ENCODE measurements at places on chromosomes 1 and 21.
A peak's percentile ranks its signal among the peaks of the same experiment; 100 is the strongest.

GRCh38 chr1:147225193-147225730, at the start of gene FMO5:
Gene FMO5 (minus strand): TSS chr1:147225339. CDS start chr1:147225029, 310 bp downstream.
- no peak for DNase-seq

- DNase-seq: no peak
Measured at GRCh38 chr1:36513676-36514473, 31.2 kb upstream of the CSF3R start.

DNA sequence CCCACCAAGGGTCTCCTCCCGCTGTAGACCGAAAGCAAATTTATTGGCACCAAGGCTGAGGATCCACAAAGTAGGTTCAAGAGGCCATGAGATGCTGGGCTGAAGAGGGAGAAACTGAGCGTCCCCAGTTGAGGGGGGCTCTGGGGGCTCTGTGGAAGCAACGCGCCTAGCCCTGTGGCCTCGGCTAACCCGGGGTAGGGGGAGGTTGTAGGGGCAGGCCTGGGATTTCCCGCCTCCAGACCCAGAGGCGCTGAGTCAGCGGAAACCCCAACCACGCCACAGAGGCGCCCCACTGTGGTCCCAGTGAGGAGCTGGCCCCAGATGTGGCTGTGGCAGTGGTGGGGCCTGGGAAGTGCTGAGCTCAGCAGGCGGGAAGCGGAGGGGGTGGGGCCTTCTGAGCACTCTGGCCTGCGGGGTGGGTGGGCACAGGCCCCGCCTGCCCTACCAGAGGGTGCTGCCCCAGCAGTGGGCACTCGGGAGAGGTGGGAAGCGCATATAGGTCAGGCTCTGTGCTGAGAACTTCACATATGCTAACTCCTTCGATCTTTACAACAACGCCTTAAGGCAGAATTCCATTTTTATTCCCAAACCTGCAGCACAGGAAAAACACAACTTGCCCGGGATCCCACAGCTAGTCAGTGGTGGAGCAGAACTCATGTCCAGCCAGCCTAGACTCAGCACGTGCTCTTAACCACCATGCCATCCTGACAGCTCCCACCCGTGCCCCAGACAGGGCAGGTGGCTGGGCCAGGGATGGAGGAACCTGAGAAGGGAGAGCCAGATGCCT, 1.5 kb upstream of the COL16A1 start:
- DNase-seq: peak; percentile 59

DNA sequence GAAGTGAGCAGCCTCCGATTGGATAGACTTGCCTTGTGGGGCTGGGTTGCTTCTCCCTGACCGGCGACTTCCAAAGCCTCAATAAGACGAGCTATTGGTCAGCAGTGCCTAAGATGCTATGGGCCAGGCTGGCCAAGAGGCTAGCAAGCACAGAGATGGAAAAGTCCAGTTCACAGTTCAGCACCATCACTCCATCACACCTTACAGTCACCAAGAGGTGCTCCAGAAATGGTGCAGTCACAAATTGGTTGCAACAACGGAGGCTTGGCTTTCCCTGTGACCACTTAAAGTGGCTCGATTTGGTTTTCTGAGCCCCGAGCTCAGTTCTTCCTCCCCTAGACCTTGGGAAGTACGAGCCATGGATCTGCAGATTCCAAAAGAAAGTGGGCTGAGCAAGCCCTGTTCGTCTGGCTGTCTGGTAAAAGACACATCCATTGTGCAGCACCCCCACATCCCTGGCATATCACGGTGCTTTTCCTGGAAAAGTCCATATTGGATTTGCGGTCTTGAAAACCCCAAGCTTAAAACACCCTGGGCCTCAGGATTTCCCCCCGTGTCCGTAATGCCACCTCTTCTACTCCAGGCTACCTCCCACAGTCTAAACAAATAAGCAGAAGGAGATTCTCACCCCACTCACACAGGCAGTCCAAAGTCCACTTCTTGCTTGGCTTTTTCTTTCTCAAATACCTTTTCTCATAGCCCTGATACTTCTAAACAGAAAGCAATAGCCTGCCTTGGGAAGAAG, 1.3 kb downstream of the SLAMF1 start:
- no peak for DNase-seq

DNA sequence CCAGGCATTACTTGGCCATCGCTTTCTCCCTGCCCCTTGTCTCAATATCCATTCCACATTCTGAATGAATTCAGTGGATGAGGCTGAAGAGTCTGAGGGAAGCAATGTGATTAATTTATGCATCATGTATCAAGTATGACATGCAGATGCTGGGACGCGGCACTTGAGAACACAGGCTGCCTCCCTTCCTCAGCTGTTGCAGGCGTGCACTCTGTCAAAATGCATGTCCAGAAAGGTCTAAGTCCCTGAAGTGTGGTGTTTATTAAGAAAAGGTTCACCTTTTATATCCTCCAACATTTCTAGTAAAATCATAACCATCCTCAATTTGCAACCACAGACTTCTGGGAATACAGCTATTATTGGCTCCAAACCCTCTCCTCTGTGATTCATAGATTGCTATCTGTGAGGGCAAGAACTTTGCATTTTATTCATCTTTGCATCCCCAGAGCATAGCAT, 22.6 kb upstream of the RAB3GAP2 start:
- no peak for DNase-seq

GRCh38 chr1:157540160-157540748, 12.1 kb downstream of the FCRL5 start:
- DNase-seq: no peak

Measured in SHP77 (cell line).